RWPE1 (cell line): ENCODE measurements at places on chromosomes 16 and 17.

DNA sequence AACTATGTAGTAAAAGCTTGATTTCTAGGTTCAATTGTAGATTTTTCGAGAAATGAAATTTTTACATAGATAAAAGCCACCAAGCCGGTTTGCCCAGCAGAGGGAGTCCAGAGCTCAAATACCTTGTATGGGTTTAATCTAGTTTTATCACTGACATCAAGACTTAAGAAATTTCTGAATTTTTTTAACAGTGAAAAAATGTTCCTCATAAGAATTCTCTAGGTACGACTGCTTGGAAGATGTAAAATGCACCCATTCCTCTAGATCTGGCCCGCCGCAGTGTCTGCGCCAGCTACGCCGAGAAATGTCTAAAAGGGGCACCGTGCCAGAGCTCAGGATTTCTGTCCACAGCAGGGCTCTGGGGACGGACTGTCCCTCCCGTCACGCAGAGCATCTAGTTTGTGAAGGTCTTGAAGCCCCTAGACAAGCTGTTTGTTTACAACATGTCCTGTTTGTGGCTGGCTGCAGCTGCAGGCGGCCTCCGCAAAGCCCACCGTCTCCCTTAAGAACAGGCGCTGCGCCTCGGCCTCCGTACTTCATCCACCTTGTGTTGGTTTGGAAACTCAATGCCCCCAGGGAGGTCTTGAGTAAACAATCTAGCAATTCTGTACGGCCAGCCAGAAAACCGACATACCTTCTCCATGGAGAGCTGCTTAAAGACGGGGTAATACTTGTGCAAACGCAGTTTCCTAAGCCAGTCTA lies 24.8 kb downstream of the MAP1LC3B start:
- no peak for DNase-seq

GRCh38 chr17:71260366-71260940 lies 860.4 kb upstream of the SOX9 start:
- no peak for DNase-seq

DNA sequence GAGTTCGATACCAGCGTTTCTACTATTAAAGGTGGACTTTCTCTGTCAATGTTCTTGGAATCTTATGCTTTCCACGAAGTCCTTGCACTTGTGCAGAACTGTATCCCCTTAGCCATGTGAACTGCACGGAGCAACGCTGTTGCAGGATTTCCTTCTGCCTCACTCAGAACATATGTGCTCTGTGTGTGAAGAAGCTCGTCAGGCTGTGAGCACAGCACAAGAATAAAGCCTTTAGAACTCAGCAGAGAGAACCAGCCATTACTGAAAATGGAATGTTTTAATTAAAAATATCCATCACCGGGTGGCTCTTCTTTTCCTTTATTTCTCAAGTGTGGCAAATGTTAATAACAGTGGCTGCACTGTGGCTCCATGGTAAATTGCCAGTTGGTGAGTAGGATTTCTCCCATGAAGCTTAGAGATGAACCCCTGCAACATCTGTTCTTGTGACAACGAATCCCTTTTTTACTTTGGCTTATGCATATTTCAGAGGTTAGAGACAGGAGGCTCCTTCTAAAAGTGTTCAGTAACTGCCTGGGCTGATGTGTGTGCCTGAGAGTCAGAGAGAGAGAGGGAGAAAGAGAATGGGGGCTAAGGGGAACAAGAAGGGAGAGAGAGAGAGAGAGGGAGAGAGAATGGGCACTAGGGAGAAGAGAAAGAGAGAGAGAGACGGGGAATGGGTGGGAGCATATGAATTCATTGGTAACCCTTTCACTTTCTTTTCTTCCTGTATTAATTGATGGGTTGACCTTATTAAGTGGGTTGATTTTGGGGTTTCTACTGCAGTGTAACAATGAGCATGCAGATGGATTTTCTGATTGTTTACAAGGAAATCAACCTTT lies 50.0 kb downstream of the RPTOR start:
- no peak for DNase-seq

GRCh38 chr17:39612935-39613464 lies 5.3 kb upstream of the NEUROD2 start:
- no peak for DNase-seq

- DNase-seq = no peak
Measured at GRCh38 chr16:3999479-4000325, 116.5 kb downstream of the ADCY9 start.

GRCh38 chr16:87343753-87344050 lies 26.5 kb upstream of the C16orf95 start:
- DNase-seq = no peak

DNA sequence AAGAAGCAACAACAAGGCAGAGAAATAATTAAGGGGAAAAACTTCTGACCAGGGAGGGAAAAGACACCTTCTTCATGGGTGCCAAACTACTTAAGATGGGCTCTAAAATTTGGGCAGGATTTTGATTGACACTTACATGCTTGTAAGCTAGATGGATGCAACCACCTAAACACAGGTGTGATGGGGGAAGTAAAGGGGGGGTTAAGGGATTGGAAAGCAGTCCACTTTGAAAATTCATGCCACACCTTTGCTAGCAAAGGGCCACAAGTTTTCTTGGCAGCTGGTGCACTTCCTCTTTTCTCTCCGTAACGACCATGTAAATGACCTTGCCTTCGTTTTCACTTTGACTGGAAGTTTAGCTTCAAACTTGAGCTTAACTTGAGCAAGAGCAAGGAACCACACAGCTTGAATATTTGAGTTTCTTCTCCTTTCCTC lies 14.3 kb upstream of the PRKAR1A start:
- no peak for DNase-seq

GRCh38 chr16:23868136-23868535 lies 32.4 kb downstream of the PRKCB start:
- no peak for DNase-seq
